ENCODE measurements at places on chromosomes 4 and X. TPM values are rescaled to one million over a fixed set of nuclear protein-coding genes. Genes with fewer than 3 reads are reported as not detected.

CLNK gene
- 0.32 TPM for total RNA-seq

CXCL5 gene
- total RNA-seq, result not detected

TRPC5OS gene
- total RNA-seq, result not detected

SYTL5 gene
- not detected for total RNA-seq

CCDC120 gene
- total RNA-seq, result 4.3 TPM

MAGEA9B gene
- total RNA-seq, result not detected

ARHGAP10 gene
- total RNA-seq, result 6.1 TPM

SLC9A6 gene
- total RNA-seq, result 10.7 TPM

TKTL1 gene
- 1.1 TPM for total RNA-seq

GRCh38 chr4:4355302-4355701 is 31.6 kb upstream of the NSG1 start:
- no peak overlapping the region for H3K4me3 ChIP-seq
- no peak overlapping the region for H3K27ac ChIP-seq
- peaks cover 2% of the 10 kb centered on the region for H3K36me3 ChIP-seq
- no peak for DNase-seq
- H3K27me3 ChIP-seq, result no peaks in the 10 kb centered on the region
- H3K4me1 ChIP-seq, result peaks cover 4% of the 10 kb centered on the region

DNA sequence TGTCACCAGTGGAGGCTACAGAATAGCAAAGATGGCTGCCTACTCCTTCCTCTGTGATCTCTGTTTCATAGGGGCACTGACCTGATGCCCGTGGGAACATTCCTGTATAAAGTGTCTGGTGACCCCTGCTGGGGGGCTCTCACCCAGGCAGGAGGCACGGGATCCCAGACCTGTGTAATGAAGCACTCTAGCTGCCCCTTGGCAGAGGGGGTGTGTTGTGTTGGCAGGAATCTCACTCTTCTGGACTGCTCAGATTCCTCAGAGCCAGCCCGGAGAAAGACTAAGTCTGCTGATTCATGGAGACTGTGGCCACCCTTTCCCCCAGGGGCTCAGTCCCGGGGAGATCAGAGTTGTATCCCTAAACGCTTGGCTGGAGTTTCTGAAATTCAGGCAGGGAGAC is 648.3 kb downstream of the SPRY1 start:
- H3K4me3 ChIP-seq, result no peak overlapping the region
- no peak overlapping the region for H3K27ac ChIP-seq
- no peaks in the 10 kb centered on the region for H3K36me3 ChIP-seq
- H3K4me1 ChIP-seq, result no peaks in the 10 kb centered on the region

DNA sequence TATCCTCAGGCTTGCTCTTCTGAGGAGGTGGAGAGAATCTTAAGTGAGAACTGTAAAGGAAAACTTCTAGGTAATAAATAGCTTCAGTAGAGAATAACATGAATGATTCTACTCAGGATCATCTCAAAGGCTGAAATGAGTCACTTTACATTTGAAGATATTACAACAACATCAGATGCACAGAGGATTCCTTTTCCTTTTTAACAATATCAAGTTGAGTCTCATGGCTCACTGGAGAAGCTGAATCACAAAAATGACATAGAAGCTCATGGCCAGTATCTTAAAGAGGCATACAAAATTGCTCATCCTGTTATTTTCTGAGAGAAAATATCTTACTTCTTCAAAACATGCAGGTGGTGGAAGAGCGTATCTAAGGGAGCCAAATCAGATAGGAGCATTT is 72.5 kb upstream of the EMCN start:
- H3K27ac ChIP-seq, result no peak overlapping the region
- H3K4me1 ChIP-seq, result no peaks in the 10 kb centered on the region
- no peaks in the 10 kb centered on the region for H3K36me3 ChIP-seq
- H3K27me3 ChIP-seq, result peaks cover 3% of the 10 kb centered on the region
- no peak for DNase-seq

DNA sequence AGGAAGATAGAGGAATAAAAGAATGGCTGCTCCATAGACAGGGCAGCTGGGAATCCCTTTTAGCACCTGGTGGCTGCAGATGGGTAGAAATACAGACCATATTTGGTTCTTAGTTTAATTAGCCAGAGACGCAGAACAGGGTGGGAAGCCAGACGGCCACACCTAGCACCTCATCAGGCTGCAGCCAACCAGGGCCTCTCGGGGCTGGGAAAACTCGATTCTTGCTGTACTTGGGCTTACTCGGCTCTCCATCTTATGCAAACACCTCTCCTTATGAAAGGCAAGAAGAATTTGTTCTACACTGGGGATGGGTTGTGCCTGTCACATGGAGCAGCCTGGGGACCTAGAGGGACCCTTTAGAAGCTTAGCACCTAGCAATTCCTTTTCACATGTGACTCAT is 19.7 kb downstream of the IRAK1 start:
- no peak overlapping the region for H3K4me3 ChIP-seq
- DNase-seq, result no peak
- no peak overlapping the region for H3K27ac ChIP-seq

- no peak overlapping the region for H3K4me3 ChIP-seq
- DNase-seq, result no peak
- H3K27me3 ChIP-seq, result no peaks in the 10 kb centered on the region
- peaks cover 52% of the 10 kb centered on the region for H3K4me1 ChIP-seq
- H3K27ac ChIP-seq, result no peak overlapping the region
Measured at GRCh38 chr4:2790583-2791517, 2.0 kb upstream of the SH3BP2 start.

- DNase-seq, result peak; percentile 52
- no peak overlapping the region for H3K4me3 ChIP-seq
- H3K4me1 ChIP-seq, result peaks cover 24% of the 10 kb centered on the region
- H3K27ac ChIP-seq, result no peak overlapping the region
- H3K36me3 ChIP-seq, result no peaks in the 10 kb centered on the region
Measured at GRCh38 chr4:78644744-78645330, 93.3 kb downstream of the ANXA3 start.

- no peak overlapping the region for H3K27ac ChIP-seq
- H3K27me3 ChIP-seq, result peaks cover 1% of the 10 kb centered on the region
- H3K4me1 ChIP-seq, result peaks cover 4% of the 10 kb centered on the region
- H3K4me3 ChIP-seq, result no peak overlapping the region
- DNase-seq, result no peak
Measured at GRCh38 chr4:144967161-144967560, 130.8 kb downstream of the ANAPC10 start.

- no peak for DNase-seq
- peaks cover 9% of the 10 kb centered on the region for H3K4me1 ChIP-seq
- no peaks in the 10 kb centered on the region for H3K27me3 ChIP-seq
- no peak overlapping the region for H3K4me3 ChIP-seq
Measured at GRCh38 chr4:40134206-40134917, 62.5 kb upstream of the RHOH start.

- no peak overlapping the region for H3K27ac ChIP-seq
- no peaks in the 10 kb centered on the region for H3K36me3 ChIP-seq
- no peak for DNase-seq
- no peak overlapping the region for H3K4me3 ChIP-seq
Measured at GRCh38 chr4:186915816-186916215, 192.2 kb upstream of the FAT1 start.

DNA sequence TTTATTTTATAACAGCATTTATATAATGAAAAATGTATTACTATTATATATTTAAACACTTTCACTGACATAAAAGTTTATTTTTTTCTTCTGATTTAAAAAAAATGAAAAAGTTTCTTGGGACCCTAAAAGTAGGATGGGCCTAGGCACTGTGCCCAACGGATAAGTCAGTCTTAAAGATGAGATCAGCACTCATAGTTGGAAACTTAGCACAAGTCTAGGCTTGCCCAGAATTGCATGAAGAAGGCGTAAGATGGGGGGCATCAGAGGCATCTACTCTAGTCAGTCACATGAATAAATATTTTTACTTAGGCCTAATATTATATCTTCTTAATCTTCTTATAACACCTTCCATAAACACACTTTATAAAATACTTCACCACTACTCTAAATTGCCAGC is 306.7 kb upstream of the GRID2 start:
- H3K4me3 ChIP-seq, result no peak overlapping the region
- H3K36me3 ChIP-seq, result no peaks in the 10 kb centered on the region
- no peaks in the 10 kb centered on the region for H3K27me3 ChIP-seq
- no peaks in the 10 kb centered on the region for H3K4me1 ChIP-seq
- no peak for DNase-seq

- no peak overlapping the region for H3K4me3 ChIP-seq
- no peak for DNase-seq
- H3K4me1 ChIP-seq, result no peaks in the 10 kb centered on the region
Measured at GRCh38 chr4:40948014-40948413, 198.3 kb downstream of the NSUN7 start.

DNA sequence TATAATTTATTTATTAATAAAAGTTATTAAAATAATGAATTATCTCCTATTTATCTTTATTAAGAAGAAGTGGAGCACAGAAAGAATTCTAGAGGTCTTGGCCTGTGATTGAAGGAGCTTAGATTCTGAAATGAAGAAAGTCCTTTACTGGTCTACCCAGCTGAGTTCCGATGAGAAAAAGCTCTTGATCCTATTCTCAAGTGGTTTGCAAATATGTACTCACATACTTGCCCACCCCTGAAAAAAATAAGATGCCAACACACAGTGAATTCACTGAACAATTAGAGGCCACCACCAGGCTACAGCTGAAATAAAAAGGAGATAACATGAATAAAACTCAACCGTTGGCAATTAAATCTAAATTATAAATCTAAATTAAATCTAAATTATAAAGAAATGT is 253.4 kb downstream of the MAPK10 start:
- H3K27ac ChIP-seq, result no peak overlapping the region
- no peaks in the 10 kb centered on the region for H3K36me3 ChIP-seq
- H3K4me3 ChIP-seq, result no peak overlapping the region
- no peaks in the 10 kb centered on the region for H3K27me3 ChIP-seq
- no peaks in the 10 kb centered on the region for H3K4me1 ChIP-seq

- H3K4me3 ChIP-seq, result no peak overlapping the region
- no peaks in the 10 kb centered on the region for H3K27me3 ChIP-seq
- no peaks in the 10 kb centered on the region for H3K4me1 ChIP-seq
- no peak overlapping the region for H3K27ac ChIP-seq
- H3K36me3 ChIP-seq, result no peaks in the 10 kb centered on the region
Measured at GRCh38 chr4:164467493-164467892, 286.4 kb upstream of the SMIM31 start.

DNA sequence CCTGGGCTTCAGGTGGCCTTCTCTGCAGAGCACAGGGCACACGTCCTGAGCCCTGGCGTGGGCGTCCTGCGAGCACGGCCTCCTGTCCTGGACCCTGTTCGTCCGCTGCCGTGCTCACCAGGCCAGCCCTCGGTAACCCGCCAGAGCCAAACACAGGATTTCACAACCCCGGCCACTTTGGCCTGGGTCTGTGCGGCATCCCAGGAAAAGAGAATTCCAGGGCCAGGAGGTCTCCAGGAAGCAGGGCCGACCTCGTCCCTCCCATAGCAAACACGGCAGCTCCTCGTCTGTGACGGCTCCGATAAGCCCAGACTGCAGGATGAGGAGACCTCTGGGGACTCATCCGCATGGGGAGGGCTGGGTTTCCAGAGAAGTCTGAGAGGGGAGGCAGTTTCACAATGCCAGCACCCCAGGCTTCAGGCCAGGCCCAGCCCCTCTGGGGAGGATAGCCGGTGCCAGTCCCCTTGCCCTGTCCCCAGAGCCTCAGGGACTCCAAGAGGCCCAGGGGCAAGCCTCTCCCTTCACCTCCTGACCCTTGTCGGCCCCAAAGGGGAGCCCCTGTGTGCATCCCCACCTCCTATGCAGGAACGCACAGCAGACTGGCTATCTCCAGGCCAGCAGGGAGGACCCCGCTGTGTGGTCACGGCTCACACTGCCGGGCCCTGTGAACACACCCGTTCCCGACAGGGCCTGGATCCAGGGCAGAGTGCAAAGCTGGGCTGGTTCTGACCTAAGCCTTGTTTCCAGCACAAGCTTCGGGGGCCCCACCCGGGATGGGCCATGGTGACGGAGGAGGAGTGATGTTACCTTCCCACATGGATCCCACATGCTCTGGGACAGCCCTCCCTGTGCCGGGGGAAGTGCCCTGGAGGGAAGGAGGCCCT is 22.3 kb upstream of the HTRA3 start:
- no peak overlapping the region for H3K4me3 ChIP-seq
- no peaks in the 10 kb centered on the region for H3K36me3 ChIP-seq
- H3K27me3 ChIP-seq, result no peaks in the 10 kb centered on the region
- H3K27ac ChIP-seq, result no peak overlapping the region
- DNase-seq, result no peak

GRCh38 chr4:2961421-2961810 is 1.8 kb downstream of the NOP14 start:
- H3K36me3 ChIP-seq, result peaks cover 36% of the 10 kb centered on the region
- DNase-seq, result no peak
- H3K4me3 ChIP-seq, result peak overlapping the region; percentile 89
- peak overlapping the region; percentile 79 for H3K27ac ChIP-seq
- no peaks in the 10 kb centered on the region for H3K27me3 ChIP-seq
- H3K4me1 ChIP-seq, result peaks cover 43% of the 10 kb centered on the region

GRCh38 chrX:34557733-34558132 is 99.4 kb downstream of the TMEM47 start:
- H3K27me3 ChIP-seq, result no peaks in the 10 kb centered on the region
- no peaks in the 10 kb centered on the region for H3K4me1 ChIP-seq
- H3K36me3 ChIP-seq, result no peaks in the 10 kb centered on the region
- no peak overlapping the region for H3K27ac ChIP-seq
- no peak overlapping the region for H3K4me3 ChIP-seq

DNA sequence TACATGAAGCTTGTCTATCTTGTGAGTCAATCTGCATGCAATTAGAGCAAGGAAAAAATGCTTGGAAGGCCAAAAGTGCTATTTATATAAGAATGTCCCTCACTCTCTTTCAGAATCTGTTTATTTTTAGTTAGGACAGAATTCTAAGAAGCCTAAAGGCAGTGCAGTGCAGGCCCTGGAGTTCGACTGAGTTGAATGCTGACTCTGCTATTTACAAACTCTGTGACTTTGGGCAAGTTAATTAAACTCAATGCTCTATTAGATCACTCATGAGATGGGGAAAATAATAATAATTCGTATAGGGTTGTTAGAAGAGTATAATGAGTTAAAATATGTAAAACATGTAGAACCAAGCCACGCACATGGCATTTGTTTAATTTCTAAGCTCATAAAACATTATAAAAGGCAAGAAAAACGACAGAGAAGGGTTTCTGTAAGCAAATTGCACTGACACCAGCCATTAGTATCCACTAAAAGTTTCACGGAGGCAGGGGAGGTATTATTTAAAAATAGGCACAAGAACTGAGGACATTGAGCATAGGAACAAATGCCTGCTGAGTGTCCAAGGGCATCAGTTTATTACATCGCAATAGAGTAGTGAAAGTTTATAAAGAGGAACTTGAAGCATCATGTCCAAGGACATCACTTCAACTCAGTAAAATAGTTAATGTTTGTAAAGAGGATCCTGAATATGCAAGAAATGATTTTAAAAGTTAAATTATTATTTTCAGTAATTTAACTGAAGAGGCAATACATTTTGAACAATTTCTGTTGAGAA is 115.0 kb upstream of the INPP4B start:
- no peak for DNase-seq
- peaks cover 7% of the 10 kb centered on the region for H3K27me3 ChIP-seq
- no peak overlapping the region for H3K27ac ChIP-seq
- no peaks in the 10 kb centered on the region for H3K36me3 ChIP-seq

GRCh38 chr4:84857296-84857695 is 109.2 kb downstream of the WDFY3 start:
- H3K27me3 ChIP-seq, result no peaks in the 10 kb centered on the region
- no peaks in the 10 kb centered on the region for H3K4me1 ChIP-seq
- DNase-seq, result no peak
- no peaks in the 10 kb centered on the region for H3K36me3 ChIP-seq

GRCh38 chr4:168398188-168398587 is 79.6 kb upstream of the DDX60 start:
- no peaks in the 10 kb centered on the region for H3K27me3 ChIP-seq
- DNase-seq, result no peak
- no peaks in the 10 kb centered on the region for H3K4me1 ChIP-seq
- no peak overlapping the region for H3K4me3 ChIP-seq
- H3K36me3 ChIP-seq, result peaks cover 41% of the 10 kb centered on the region

- no peak overlapping the region for H3K4me3 ChIP-seq
- no peaks in the 10 kb centered on the region for H3K27me3 ChIP-seq
- no peaks in the 10 kb centered on the region for H3K4me1 ChIP-seq
- H3K36me3 ChIP-seq, result peaks cover 37% of the 10 kb centered on the region
- DNase-seq, result no peak
Measured at GRCh38 chrX:2264179-2265030, 236.4 kb downstream of the DHRSX start.

Data from activated naive CD8-positive, alpha-beta T cell treated with anti-CD3 and anti-CD28 coated beads for 36 hours (primary cell).